ENCODE measurements at places on chromosomes 7 and 10.

DNA sequence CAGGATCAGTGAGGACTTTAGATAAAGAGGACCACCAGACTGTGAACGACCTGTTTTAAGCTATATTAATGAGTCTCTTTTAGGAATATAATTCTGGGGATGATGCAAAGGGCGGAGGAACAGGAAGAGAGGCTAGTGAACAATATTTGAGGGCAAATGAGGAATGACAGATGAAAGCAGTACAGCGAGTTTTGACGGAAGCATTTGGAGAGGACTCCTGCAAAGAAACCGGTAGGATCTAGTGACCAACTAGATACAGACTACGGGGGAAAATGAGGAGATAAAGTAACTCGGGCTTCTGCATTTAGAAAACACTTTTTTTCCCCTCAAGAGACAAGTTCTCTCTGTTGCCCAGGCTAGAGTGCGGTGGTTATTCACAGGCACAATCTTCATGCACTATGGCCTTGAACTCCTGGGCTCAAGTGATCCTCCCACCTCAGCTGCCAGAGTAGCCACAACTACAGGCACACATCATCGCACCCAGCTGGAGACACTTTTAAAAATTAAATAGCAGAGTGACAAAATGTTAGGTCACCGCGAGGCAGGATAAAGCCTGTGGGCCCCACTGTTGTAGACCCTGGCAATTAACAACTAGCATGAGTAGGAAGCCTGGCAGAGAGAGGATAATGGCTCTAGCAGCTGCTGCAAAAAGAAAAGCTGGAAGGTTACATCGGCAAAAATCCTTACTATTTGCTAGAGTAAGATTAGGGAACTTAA lies 143.2 kb downstream of the SRPK2 start:
- DNase-seq: no peak

DNA sequence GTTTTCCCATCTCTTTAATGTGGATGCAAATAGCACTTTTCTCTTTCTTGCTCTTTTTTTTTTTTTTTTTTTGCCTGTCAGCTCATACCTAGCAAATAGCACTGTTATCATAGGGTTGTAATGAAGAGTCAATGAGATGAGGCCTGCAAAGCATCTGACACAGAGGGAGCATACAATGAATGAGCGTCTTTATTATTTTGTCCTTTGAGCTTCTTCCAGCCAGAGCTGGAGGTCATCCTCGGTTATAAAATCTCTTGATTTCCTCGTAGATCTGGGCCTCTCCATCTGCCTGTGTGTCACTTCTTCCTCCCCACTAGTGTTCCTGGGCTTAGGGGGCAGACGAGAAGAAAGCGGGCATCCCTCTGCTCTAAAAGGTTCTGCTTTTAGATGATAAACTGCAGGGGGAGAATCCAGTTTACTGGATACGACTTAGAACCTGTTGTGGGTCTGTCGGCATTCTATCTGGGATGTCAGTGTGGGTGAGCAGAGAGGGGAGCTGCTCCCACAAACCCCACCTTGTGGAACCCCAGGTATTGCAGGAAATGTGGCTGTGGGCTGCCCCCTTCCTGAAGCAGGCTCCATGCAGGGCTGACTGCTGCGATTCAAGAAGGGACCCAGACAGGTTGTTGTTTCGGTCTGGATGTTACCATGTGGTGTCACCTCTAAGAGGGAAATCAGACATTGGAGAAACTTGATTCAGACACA lies 135.8 kb upstream of the GPR26 start:
- no peak for DNase-seq

DNA sequence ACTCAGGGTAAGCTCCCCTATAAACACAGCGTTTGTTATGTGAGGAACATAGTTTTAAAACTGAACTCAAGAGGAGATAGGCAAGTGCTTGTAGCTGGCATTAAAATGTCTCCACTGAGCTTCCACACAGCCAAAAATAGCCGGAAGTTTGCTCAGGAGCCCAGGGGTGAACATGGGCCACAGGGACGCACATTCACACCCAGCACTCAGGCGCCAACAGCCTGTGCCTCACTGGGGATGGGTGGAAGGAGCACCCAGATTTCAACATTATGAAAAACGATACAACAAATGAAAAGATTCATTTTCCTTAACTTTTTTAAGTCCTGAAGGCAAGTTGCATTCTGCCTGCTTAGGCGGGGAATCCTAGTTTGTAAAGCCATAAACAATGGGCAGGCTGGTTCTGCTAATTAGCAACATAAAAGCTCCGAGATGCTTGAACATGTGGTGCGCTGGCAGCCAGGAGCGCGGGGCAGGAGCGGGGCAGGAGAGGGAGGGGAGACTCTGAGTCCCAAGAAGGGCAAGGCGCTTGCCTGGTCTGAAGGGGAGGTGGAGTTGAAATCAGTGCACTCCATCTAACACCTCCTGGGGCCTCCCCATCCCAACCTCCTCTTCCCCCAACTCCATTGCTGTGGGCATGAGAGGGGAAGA lies 235.9 kb downstream of the COBL start:
- no peak for DNase-seq

DNA sequence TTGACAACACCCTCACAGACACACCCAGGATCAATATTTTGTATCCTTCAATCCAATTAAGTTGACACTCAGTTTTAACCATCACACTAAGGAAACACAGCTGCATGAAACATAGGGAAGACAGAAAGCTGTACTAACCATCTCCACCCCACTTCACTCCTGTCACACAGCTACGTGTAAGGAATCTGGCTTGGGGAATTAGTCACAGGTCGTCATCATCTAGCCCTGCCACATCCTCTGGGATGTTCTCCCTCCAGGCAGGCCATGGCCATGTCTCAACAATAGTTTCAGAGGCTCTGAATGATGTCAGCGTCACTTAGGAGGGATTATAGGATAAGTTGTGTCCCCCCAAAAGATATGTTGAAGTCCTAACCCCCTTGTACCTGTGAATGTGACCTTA lies 10.8 kb upstream of the SEMA3C start:
- no peak for DNase-seq
